ENCODE measurements at places on chromosomes 12 and 14. TPM values are rescaled to one million over a fixed set of nuclear protein-coding genes. Genes with fewer than 3 reads are reported as not detected.

The PTMS gene
- total RNA-seq: 25.1 TPM

The WNT5B gene
- 0.08 TPM for total RNA-seq

The GPRC5D gene
- total RNA-seq: not detected

The MUCL1 gene
- not detected for total RNA-seq

The SPX gene
- 0.31 TPM for total RNA-seq

The CNTN1 gene
- total RNA-seq: not detected

The P2RX7 gene
- total RNA-seq: 3.9 TPM

The PPP1R3E gene
- total RNA-seq: 21.1 TPM

The LGR5 gene
- total RNA-seq: not detected

The ASIC1 gene
- 10.8 TPM for total RNA-seq

The ZBTB42 gene
- 1.1 TPM for total RNA-seq

The GUCY2C gene
- not detected for total RNA-seq

The RNFT2 gene
- 14.8 TPM for total RNA-seq

Data from activated naive CD8-positive, alpha-beta T cell treated with anti-CD3 and anti-CD28 coated beads for 36 hours (primary cell).